ENCODE measurements at places on chromosomes 5 and 9.

GRCh38 chr9:35000535-35001284 lies 11.2 kb downstream of the DNAJB5 start:
- DNase-seq = no peak

DNA sequence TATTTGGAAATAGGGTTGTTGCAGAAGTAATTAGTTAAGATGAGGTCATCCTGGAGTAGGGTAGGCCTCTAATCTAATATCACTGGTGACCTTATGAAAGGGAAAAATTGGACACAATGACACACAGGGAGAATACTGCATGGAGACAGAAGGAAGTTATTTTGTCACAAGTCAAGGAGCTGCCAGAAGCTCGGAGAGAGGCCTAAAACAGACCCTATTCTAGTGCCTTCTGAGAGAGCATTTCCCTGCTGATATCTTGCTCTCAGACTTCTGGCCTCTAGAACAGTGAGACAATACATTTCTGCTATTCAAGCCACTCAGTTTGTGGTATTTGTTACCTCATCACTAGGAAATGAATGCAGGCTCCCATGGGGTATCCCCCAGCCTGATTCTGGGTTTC lies 332.9 kb downstream of the CSNK1G3 start:
- no peak for DNase-seq

DNA sequence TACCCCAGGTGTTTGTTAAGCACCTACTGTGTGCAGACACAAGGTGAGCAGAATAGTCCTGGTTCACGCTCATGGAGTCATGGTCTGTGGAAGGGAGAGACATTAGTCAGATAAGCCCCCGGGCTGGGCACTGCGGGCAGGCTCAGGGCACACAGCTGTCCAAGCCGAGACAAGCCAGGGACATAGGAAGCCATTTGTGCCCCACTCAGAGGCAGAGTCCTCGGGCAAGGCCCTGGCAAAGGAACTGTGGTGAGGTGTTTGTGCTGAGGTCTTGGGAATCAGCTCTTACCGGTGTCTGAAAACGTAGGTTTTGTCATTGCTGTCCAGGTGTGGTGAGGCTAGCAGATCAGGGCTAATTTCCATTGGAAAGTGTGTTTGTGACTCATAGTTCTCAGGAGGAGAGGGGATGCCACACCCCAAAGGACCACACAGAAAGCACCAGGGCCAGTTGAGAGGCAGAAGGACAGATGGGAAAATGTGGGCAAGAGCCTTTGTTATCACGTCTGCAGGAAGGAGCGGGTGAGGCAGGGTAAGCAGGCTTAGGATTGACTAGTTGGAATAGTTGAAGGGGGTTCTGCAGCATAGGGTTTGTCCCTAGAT lies 46.1 kb upstream of the NEURL1B start:
- DNase-seq = no peak

GRCh38 chr5:177604116-177604521 lies 4.2 kb downstream of the B4GALT7 start:
- DNase-seq = no peak

DNA sequence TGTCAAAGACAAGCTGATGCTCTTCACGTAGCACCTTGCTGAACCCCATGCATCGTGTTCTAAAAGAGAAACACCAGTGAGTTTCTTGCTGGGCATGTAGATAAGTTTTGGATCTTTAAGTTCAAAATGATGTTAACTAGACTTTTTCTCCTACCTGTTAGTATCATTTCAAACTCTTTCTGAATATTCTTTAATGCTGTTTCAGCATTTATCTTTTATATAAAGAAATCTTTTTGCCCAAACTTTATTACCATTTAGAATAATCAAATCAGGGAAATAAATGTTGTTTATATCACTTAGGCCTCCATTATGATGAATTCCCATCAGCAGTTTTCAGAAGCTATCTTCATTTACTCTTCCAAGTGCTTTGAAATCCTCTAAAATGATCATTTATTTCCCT lies 542.8 kb downstream of the CDH10 start:
- no peak for DNase-seq

- DNase-seq = no peak
Measured at GRCh38 chr9:110278080-110278707, 21.9 kb upstream of the TXN start.

DNA sequence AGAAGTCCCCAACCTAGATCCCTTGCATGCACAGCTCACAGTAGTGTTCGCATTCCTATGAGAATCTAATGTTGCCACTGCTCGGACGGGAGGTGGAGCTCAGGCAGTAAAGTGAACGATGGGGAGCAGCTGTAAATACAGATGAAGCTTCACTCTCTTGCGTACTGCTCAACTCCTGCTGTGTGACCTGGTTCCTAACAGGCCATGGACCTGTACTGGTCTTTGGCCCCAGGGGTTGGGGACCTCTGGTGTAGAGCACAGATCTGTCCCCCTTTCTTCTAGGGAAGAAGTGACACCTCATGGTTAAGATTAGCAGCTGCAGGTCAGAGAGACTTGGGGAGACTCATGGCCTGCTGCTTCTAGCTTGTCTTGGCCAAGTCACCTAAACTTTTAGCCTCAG lies 7.1 kb downstream of the ARHGEF28 start:
- no peak for DNase-seq

DNA sequence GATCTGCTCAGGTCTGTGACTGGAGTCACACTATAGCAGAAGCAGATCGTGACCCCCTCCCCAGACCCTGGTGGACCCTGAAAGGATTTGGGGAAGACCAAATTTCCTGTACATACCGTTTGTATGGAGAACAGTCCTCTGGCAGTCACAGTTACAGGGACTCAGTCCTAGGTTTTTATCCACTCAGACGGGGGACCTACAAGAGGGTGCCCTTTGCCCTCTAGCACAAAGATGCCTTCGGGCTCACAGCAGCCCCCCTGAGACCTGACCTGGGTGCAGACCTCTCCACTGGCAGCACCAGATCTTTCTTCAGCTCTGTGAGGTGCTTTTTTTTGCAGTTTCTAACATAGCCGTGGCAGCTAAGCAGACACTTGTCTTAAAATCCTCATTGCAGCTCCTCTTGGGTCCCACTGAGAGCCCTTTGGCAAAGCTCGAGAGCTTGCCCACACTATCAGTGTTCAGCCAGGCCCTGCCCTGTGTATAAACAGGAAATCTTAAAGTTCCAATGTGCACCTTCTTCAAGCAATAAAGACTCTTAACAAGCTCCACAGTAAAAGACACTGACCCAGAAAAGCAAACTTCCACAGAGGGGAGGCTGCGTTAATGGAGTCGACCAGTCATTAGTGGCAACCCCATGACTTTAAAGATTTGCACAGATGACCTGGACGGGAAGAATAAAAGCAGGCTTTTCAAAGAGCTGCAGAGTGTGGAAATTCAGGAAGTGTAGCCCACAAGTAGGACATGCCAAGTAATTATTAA lies 71.8 kb upstream of the LHFPL2 start:
- no peak for DNase-seq

GRCh38 chr5:78549043-78549442 lies 99.5 kb downstream of the LHFPL2 start:
- no peak for DNase-seq

DNA sequence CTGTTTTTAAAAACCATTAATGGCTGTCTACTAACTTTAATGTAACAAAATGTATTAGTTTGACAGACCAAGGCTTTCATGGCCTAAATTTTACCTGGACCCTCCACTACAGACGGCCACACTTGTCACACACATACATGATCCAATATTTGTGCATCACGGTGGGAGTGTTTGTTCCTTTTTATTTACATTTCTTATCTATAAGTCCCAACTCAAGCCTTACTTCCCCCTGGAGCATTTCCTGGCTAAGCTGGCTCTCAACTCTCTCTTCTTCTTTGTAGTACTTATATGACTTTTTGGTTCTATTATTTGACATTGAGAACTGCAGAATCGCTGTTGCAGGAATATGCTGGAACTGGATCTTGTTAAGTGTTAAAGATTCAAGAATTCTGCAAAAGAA lies 534.4 kb downstream of the RAB3C start:
- no peak for DNase-seq

GRCh38 chr9:130890124-130890523 lies 6.5 kb downstream of the QRFP start:
- no peak for DNase-seq

DNA sequence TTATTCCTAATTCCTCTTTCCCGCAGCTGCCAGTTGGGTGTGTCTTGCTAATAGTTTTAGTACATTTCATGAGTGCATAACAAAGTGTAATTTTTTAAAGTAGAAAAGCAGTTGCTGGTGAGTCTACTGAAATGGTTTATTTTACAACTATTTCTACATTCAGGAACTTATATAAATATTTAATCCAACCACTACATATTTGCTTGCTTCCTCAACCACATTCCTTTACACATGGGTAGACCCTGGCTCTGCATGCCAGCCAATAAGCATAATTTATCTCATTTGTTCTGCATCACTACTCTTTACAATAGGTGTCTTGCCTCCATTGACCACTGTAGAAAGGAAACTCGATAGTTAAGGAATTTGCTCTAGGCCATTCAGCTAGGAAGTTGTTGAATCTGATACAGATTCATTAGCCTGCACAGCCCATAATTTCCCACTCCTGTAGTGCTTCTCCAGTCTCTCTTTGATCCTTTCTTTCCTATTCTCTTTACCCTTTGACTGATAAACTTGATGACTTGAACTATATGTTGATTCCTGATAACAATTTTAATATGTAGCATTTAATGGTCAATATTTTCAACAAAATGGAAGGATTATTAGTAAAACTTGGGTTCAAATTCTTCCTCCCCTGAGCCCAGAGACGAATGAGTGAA lies 342.5 kb upstream of the ACTBL2 start:
- no peak for DNase-seq

DNA sequence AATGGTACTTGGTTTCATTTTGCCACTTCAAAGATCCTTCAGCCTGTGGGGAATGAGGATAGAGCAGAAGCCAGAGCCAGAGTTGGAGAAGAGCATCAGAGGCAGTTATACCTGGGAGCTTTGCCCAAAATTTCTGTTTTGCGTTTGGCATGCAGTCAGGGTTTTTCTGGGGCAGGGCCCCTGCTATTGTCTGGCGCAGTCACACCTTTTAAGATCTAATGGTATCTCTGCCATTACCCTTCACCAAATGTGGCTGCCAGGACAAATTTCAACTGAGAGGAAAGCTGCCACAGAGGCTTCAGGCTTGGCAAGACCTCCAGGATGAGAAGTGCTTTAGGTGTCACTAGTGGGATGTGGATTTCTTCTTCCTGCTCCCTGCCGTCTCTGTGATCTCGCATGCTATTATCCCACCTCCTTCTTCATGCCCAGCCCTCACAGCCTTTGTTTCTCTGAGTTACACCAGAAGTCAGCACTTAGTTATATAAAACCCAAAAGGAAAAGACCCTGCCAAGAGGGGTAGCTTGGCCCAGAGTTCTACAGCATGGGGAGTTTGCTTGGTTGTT lies 357.0 kb downstream of the TLE4 start:
- peak; percentile 37 for DNase-seq
